ENCODE measurements at places on chromosomes 4 and X.

DNA sequence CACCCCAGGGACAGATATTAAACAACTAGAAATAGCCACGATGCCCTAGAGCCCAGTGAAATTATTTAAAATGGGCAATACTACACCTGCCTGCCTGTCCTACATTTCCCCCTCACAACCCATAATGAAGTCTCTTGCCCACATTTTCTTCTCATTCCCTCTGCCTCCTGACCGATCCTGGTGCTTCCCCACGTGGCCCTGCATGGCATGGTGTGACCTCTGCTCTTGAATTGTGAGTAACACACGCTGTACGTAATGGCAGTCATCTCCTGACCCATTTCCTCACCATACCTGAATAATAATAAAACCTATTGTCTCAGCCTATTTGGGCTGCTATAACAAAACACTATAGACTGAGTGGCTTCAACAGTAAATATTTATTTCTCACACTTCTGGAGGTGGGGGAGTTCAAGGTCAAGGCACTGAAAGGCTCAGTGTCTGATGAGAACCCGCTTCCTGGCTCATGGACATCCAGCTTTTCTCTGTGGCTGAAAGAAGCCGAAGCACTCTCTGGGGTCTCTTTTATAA, 77.0 kb upstream of the ENPP6 start:
- no peak for DNase-seq

GRCh38 chr4:57018980-57019379, 40.3 kb downstream of the POLR2B start:
- no peak for DNase-seq

DNA sequence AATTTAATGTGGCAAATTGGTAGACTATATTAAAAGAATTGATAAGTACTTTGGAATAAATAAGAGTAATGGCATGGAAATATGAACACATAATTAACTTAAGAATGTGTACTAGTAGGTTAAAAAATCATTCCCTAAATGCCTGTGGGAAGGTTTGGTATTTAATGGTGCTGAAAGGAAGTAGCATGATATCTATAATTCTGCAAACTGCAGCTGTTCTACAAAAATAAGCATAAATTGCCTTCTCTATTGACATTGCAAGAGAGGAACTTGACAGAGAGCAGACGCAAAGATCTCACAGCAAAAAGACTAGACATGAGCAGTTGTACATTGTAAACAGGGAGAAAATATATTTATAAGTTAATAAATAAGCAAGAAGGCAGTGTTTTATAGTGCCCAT, 752.5 kb upstream of the PCDH10 start:
- no peak for DNase-seq

DNA sequence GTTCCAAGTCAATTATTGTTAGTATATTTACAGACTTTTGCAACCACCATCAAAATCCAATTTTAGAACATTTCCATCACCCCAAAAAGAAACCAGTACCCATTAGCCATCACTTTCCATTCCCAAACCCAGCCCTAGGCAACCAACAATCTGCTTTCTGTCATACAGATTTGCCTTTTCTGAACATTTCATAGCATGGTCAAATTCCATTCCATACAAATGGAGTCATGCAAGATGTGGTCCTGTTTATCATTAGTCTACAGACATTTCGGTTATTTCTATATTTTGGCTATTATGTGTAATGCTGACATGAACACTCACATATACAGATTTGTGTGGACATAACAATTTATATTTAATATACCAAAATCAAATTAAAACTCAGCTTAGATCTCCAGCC, 508.7 kb downstream of the ZNF674 start:
- DNase-seq, result no peak

GRCh38 chr4:89868999-89869589, 25.6 kb upstream of the MMRN1 start:
- DNase-seq, result peak; percentile 35

Data from dermis blood vessel endothelial cell (primary cell).